Esophagus muscularis mucosa (tissue), 4 donors: ENCODE measurements at places on chromosomes 2 and 18. TPM values are rescaled to one million over a fixed set of nuclear protein-coding genes. Genes with fewer than 3 reads are reported as not detected.

DNA sequence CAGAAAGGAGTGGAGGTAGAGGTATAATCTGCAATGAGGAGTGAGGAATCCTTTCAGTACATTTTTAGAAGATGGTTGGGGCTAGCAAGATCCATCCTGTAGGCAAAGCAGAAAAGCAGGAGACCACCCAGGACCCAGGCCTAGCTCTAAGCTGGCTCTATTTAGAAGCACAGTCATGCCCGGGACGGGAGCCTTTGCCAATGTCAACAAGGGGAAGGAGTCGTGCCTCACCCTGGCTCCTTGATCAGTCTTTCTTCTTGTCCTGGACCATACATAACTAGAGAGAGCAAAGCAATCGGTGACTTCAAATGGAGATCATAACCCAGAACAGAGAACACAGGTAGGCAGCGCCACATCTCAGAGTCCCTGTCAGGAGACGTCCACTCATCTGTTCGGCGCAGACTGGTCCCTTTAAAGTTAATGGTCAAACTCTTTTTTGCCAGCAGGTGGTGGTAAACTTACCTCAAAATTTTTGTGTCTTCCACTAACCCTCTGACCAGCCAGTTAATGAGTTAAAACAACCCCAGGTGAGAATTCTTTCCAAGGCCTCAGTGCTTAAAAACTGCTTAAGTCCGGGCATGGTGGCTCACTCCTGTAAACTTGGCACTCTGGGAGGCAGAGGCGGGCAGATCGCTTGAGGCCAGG, 8.0 kb downstream of the MC5R start:
- DNase-seq: no peak
- no peak overlapping the region for H3K4me3 ChIP-seq
- H3K27me3 ChIP-seq: no peaks in the 10 kb centered on the region
- H3K27ac ChIP-seq: no peak overlapping the region
- no peaks in the 10 kb centered on the region for H3K36me3 ChIP-seq

- H3K4me1 ChIP-seq: peaks cover 12% of the 10 kb centered on the region
- peaks cover 51% of the 10 kb centered on the region for H3K36me3 ChIP-seq
- no peak overlapping the region for H3K4me3 ChIP-seq
- no peak overlapping the region for H3K27ac ChIP-seq
- H3K27me3 ChIP-seq: no peaks in the 10 kb centered on the region
- DNase-seq: no peak
These were observed 42.9 kb upstream of the TNFRSF11A start for GRCh38 chr18:62282188-62282629.

DNA sequence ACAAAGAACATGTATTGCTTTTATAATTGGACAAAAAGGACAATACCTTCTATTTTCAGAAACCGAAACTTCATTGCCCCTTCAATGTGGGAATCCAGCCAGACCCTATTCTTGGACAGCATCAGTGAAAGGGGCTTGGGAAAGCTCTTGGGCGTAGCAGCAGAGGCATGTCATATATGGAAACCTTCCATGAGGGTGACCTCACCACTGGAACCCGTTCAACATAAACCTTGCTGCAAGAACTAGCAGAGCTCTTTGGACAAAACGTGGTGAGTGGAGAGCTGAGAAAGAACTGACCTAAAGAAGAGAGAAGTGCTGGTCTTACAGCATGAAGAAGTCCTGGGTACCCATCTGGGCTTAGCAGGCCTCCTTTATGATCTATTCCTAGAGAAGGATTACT, 22.7 kb upstream of the ACTG2 start:
- peak overlapping the region; percentile 86 for H3K27ac ChIP-seq
- DNase-seq: peak; percentile 94
- H3K36me3 ChIP-seq: peaks cover 22% of the 10 kb centered on the region

- H3K36me3 ChIP-seq: no peaks in the 10 kb centered on the region
- H3K4me3 ChIP-seq: no peak overlapping the region
- peaks cover 8% of the 10 kb centered on the region for H3K4me1 ChIP-seq
- no peak overlapping the region for H3K27ac ChIP-seq
- DNase-seq: no peak
These were observed 82.0 kb downstream of the SMAD7 start for GRCh38 chr18:48868468-48869466.

DNA sequence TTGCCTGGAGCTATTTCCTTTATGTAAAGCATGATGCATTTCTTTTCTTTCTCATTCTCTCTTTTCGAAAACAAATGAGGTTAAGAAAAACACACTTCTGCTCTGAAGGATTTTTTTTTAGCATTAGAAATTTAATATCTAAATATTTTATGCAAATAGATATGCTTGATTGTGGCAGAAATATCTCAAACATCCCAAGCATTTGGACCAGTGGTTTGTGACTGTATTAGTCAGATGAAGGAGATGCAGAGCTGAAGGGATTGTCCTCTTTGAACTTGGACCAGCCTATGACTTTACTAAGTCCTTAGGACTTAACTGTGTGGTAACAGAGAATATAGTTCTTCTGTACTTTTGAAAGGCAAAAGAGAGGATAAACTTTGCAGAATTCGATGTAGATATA, 335.9 kb upstream of the NT5C1B start:
- peaks cover 39% of the 10 kb centered on the region for H3K4me1 ChIP-seq
- no peak overlapping the region for H3K4me3 ChIP-seq
- peak overlapping the region; percentile 30 for H3K27ac ChIP-seq
- DNase-seq: no peak

The AFF3 gene
- 48.5 TPM for total RNA-seq

The PKDCC gene
- total RNA-seq: 102 TPM

The KCNE4 gene
- 20.7 TPM for total RNA-seq
